ENCODE measurements at places on chromosomes 7 and 10. TPM values are rescaled to one million over a fixed set of nuclear protein-coding genes. Genes with fewer than 3 reads are reported as not detected.
A peak's percentile ranks its signal among the peaks of the same experiment; 100 is the strongest.

Gene STEAP2
- total RNA-seq, result 9.8 TPM

Gene BAMBI
- 13.6 TPM for total RNA-seq

DNA sequence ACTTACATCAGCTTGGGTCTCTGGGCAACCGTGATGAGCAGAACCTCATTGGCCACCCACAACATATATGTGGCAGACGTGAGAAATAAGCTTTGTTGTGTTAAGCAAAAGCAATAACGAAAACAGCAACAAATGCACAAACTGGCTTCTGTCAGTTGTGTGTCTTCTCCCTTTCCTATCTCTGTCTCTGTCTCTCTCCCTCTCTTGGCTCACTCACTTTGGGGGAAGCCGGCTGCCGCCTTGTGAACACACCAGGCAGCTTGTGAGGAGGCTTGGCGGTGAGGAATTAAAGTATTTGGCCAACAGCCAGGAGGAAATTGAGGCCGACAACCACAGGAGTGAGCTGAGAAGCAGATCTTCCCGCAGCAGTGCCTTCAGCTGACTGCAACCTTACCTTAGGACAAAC is 21.9 kb upstream of the CDCA7L start:
- H3K27ac ChIP-seq, result no peak overlapping the region
- no peaks in the 10 kb centered on the region for H3K27me3 ChIP-seq
- no peaks in the 10 kb centered on the region for H3K36me3 ChIP-seq
- no peak for DNase-seq
- no peak overlapping the region for H3K4me3 ChIP-seq

- no peak overlapping the region for H3K4me3 ChIP-seq
- peaks cover 61% of the 10 kb centered on the region for H3K4me1 ChIP-seq
- H3K36me3 ChIP-seq, result no peaks in the 10 kb centered on the region
- no peaks in the 10 kb centered on the region for H3K27me3 ChIP-seq
- H3K27ac ChIP-seq, result peak overlapping the region; percentile 67
These were observed 32.9 kb upstream of the ANKRD2 start for GRCh38 chr10:97539523-97540200.

- DNase-seq, result no peak
- H3K36me3 ChIP-seq, result no peaks in the 10 kb centered on the region
- H3K4me1 ChIP-seq, result no peaks in the 10 kb centered on the region
- H3K27ac ChIP-seq, result no peak overlapping the region
These were observed 639.5 kb downstream of the ANKRD7 start for GRCh38 chr7:118863966-118864365.

Gene WDFY4
- 0.36 TPM for total RNA-seq

Gene MRC1
- 0.36 TPM for total RNA-seq

Gene ST8SIA6
- total RNA-seq, result 0.88 TPM

Gene CHN2
- under 0.01 TPM for total RNA-seq

Gene RET
- total RNA-seq, result under 0.01 TPM

Gene SIRT1
- 19.9 TPM for total RNA-seq

GRCh38 chr7:156100086-156100485 is 287.8 kb upstream of the SHH start:
- no peak for DNase-seq
- no peaks in the 10 kb centered on the region for H3K36me3 ChIP-seq
- no peaks in the 10 kb centered on the region for H3K27me3 ChIP-seq
- H3K4me3 ChIP-seq, result no peak overlapping the region
- H3K4me1 ChIP-seq, result no peaks in the 10 kb centered on the region

DNA sequence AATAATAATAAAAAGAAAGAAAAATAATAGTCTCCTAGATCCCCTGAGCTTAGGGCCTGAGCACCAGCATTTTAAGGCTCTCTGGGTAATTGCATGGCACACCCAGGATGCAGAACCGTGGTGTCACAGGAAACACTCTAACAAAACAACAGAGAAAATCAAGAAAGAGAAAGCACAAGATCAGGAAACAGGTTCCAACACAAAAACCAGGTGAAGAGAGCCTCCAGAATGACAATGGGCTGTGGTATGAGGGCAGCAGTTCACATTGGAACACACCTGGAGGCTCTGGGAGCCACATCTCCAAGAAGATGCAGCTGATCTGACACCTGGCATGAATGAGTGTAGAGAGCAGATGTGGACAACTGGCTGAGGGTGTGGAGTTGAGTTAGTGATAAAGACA is 7.1 kb downstream of the MMRN2 start:
- peak; percentile 44 for DNase-seq
- H3K36me3 ChIP-seq, result no peaks in the 10 kb centered on the region
- H3K4me3 ChIP-seq, result no peak overlapping the region
- H3K27me3 ChIP-seq, result peaks cover 5% of the 10 kb centered on the region
- H3K4me1 ChIP-seq, result peaks cover 6% of the 10 kb centered on the region

- H3K27me3 ChIP-seq, result no peaks in the 10 kb centered on the region
- DNase-seq, result no peak
- H3K4me3 ChIP-seq, result no peak overlapping the region
- H3K27ac ChIP-seq, result no peak overlapping the region
- no peaks in the 10 kb centered on the region for H3K36me3 ChIP-seq
These were observed 97.7 kb upstream of the FAM204A start for GRCh38 chr10:118439824-118440223.

Gene KNDC1
- total RNA-seq, result under 0.01 TPM

DNA sequence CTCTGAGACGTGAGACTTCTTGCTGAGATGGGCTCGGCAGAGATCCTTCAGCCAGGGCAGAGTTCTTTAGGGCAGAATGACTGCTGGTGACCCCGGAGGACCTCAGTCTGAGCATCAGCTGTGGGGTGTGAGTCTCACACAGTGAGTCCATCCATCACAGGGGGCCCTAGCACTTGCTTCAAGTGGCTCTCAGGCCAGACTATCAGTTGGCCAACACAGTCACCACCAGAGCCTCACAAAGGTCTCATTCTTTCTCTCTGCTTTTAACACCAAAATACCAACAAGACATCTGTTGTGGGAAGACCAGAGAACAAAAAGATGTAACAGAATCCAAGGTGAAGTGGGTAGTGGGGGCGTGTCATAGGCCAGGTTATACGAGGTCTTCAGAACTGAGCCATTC is 345.6 kb upstream of the NRP1 start:
- H3K4me3 ChIP-seq, result no peak overlapping the region
- peaks cover 14% of the 10 kb centered on the region for H3K4me1 ChIP-seq
- H3K36me3 ChIP-seq, result no peaks in the 10 kb centered on the region
- no peak overlapping the region for H3K27ac ChIP-seq
- DNase-seq, result no peak

- no peaks in the 10 kb centered on the region for H3K27me3 ChIP-seq
- no peaks in the 10 kb centered on the region for H3K36me3 ChIP-seq
- H3K4me1 ChIP-seq, result peaks cover 31% of the 10 kb centered on the region
- H3K4me3 ChIP-seq, result peak overlapping the region; percentile 25
These were observed 14.8 kb downstream of the USP54 start for GRCh38 chr10:73576178-73576889.

Gene CYREN
- 35.5 TPM for total RNA-seq

- no peak overlapping the region for H3K4me3 ChIP-seq
- peaks cover 7% of the 10 kb centered on the region for H3K27me3 ChIP-seq
- peak; percentile 81 for DNase-seq
- peaks cover 47% of the 10 kb centered on the region for H3K4me1 ChIP-seq
These were observed 2.0 kb upstream of the PITX3 start for GRCh38 chr10:102243309-102243708.

Gene NKX1-2
- not detected for total RNA-seq

Gene FZD8
- 15.2 TPM for total RNA-seq

Gene CFTR
- not detected for total RNA-seq

Gene LLCFC1
- total RNA-seq, result not detected

GRCh38 chr10:101038484-101038883 is 7.5 kb downstream of the SFXN3 start:
- peaks cover 14% of the 10 kb centered on the region for H3K4me1 ChIP-seq
- no peak for DNase-seq
- no peaks in the 10 kb centered on the region for H3K27me3 ChIP-seq
- no peak overlapping the region for H3K27ac ChIP-seq
- no peak overlapping the region for H3K4me3 ChIP-seq

DNA sequence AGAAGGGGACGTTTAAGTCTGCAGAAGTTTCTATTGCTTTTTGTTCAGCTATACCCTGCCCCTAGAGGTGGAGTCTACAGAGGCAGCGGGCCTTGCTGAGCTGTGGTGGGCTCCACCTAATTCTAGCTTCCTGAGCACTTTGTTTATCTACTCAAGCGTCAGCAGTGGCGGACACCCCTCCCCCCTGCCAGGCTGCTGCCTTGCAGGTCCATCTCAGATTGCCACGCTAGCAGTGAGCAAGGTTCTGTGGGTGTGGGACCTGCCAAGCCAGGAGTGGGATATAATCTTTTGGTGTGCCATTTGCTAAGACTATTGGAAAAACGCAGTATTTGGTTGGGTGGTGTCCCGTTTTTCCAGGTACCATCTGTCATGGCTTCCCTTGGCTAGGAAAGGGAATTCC is 147.3 kb upstream of the PRPS1L1 start:
- H3K36me3 ChIP-seq, result no peaks in the 10 kb centered on the region
- no peak for DNase-seq
- H3K27ac ChIP-seq, result no peak overlapping the region
- H3K4me1 ChIP-seq, result no peaks in the 10 kb centered on the region
- no peaks in the 10 kb centered on the region for H3K27me3 ChIP-seq

DNA sequence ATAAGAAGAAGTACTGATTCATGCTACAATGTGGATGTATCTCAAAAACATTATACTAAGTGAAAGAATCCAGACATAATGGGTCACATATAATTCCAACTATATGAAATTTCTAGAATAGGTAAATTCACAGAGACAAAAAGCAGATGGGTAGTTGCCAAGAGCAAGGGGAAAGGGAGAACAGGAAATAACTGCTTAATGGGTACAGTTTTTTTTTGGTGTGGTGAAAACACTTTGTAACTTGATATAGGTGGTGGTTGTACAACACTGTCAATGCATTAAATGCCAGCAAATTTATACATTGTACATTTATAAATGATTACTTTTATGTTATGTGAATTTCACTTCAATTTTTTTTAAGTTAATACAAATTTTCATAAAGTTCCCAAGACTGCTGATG is 19.4 kb upstream of the LRRN3 start:
- no peaks in the 10 kb centered on the region for H3K27me3 ChIP-seq
- H3K4me3 ChIP-seq, result no peak overlapping the region
- H3K4me1 ChIP-seq, result peaks cover 6% of the 10 kb centered on the region
- no peak overlapping the region for H3K27ac ChIP-seq
- DNase-seq, result no peak

DNA sequence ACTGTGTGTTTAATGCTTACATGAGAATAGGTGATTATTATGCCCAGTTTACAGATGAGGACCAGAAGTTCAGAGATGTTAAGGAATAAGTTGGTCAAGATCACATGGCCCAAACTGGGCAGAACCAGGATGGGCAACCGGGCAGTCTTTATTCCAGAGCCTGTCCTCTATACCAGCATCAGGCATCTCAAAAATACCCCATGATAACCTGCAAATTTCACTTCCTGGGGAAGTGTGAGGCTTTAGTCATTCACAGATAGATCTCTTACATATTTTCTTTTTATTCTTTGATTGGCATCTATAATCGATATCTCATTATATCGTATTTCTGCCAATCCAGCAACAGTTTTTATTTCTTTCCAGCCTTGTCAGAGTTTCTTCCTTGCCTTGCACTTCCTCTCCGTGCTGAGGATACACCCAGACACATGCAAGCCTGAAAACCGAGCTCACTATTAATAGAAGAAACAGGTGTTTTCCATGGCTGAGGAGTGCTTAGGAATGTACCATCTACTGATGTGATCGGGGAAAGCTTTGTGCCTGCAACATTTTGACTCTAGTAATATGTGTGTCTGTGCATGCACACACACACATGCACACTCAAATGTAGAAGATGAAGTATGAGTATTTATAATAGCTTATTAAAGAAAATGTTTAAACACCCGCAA is 82.4 kb downstream of the CREM start:
- H3K36me3 ChIP-seq, result no peaks in the 10 kb centered on the region
- no peak overlapping the region for H3K4me3 ChIP-seq
- no peak for DNase-seq
- H3K27ac ChIP-seq, result no peak overlapping the region

DNA sequence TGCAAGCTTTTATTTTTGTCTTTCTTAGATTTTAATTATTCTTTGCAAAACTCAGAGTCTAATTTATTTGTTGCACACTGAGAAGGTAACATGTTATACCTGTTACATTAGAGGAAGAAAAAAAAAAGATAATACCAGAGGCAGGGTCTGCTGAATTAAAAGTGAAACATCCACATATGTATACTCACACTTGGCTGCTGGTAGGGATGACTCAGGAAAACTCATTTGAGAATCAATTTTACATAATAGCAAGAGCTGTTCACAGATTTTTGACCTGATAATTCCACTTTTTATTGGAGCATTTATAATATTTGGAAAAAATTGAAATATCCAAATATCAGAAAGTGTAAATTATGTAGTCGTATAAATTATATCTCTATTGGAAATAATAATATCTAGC is 78.1 kb upstream of the CCDC6 start:
- H3K27ac ChIP-seq, result no peak overlapping the region
- no peak for DNase-seq
- no peaks in the 10 kb centered on the region for H3K4me1 ChIP-seq
- H3K36me3 ChIP-seq, result no peaks in the 10 kb centered on the region
- no peaks in the 10 kb centered on the region for H3K27me3 ChIP-seq

- no peak for DNase-seq
- no peak overlapping the region for H3K27ac ChIP-seq
- H3K36me3 ChIP-seq, result no peaks in the 10 kb centered on the region
- H3K27me3 ChIP-seq, result no peaks in the 10 kb centered on the region
These were observed 80.3 kb upstream of the SCIN start for GRCh38 chr7:12490107-12490688.

DNA sequence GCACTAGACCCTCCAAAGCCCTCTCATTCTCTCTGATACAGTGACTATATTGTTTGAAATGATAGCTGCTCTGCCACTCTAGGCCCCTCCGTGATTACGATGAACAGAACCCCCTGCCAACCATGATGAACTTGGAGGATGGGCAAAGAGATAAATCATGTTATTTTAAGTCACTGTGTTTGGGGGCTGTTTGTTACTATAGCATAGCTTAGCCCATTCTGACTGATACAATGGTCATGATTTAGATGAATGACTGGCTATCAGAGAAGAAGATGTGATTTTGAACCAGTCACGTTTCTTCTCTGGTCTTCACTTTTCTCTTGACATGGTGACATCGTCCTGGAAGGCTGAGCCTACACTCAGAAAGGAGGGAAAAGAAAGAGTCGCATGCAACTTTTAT is 95.4 kb upstream of the HABP2 start:
- H3K4me1 ChIP-seq, result peaks cover 3% of the 10 kb centered on the region
- H3K36me3 ChIP-seq, result no peaks in the 10 kb centered on the region
- DNase-seq, result no peak
- H3K27me3 ChIP-seq, result peaks cover 36% of the 10 kb centered on the region

- no peaks in the 10 kb centered on the region for H3K27me3 ChIP-seq
- H3K4me3 ChIP-seq, result no peak overlapping the region
- H3K36me3 ChIP-seq, result no peaks in the 10 kb centered on the region
- no peaks in the 10 kb centered on the region for H3K4me1 ChIP-seq
- no peak for DNase-seq
These were observed 177.3 kb downstream of the TMEM178B start for GRCh38 chr7:141251180-141251579.

Measured in osteoblast (primary cell).